Activated CD8-positive, alpha-beta memory T cell treated with anti-CD3 and anti-CD28 coated beads, Interleukin-2, amount 50 U/mL, for 48 hours (primary cell): ENCODE measurements at places on chromosomes 16 and 17.
A peak's percentile ranks its signal among the peaks of the same experiment; 100 is the strongest.

- no peak for DNase-seq
These were observed 74.2 kb downstream of the CRISPLD2 start for GRCh38 chr16:84893849-84894599.

DNA sequence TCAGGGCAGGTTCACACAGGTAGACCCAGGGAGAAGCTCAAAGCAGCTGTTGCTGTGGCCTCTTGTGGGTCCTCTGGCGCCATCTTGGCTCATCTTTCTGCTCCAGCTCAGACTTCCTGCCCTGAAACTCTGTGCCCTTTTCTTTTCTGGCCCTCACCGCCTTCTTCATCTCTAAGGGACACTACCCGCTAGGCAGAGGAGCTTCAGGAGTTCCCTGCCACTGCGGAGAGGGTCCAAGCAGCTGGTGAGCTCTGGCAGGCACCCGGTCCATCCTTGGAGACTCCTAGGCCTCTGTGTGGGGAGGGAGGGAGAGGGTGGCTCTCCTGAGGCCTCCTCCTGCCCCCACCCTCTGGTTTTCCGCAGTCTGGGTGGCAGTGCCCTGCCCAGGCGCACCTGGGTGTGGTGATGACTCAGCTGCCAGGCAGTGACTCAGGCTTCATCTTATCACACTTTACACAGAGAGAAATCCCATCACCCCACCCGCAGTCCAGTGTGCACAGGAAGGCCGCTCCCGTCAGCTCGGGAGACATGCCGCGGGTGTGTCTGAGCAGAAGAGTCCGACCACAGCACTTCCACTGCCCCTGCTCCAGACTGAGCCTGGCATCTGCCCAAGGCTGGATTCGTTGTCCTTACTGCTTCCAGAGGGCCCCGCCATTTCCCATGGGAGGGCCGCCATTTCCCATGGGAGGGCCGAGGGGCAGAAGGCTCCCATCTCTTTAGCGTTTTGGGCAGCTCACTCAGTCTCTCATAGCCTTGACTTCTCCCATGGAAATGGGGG lies 7.3 kb downstream of the NT5C start:
- peak; percentile 66 for DNase-seq

GRCh38 chr16:79765901-79766394 lies 165.4 kb upstream of the MAF start:
- DNase-seq, result no peak

- no peak for DNase-seq
These were observed 14.6 kb downstream of the STH start for GRCh38 chr17:46013502-46014165.

- DNase-seq, result no peak
These were observed 2.6 kb upstream of the RASD1 start for GRCh38 chr17:17498606-17499301.

- DNase-seq, result no peak
These were observed 7.6 kb upstream of the CNP start for GRCh38 chr17:41959030-41959335.

- no peak for DNase-seq
These were observed 273.1 kb downstream of the CDH13 start for GRCh38 chr16:82899731-82900450.

DNA sequence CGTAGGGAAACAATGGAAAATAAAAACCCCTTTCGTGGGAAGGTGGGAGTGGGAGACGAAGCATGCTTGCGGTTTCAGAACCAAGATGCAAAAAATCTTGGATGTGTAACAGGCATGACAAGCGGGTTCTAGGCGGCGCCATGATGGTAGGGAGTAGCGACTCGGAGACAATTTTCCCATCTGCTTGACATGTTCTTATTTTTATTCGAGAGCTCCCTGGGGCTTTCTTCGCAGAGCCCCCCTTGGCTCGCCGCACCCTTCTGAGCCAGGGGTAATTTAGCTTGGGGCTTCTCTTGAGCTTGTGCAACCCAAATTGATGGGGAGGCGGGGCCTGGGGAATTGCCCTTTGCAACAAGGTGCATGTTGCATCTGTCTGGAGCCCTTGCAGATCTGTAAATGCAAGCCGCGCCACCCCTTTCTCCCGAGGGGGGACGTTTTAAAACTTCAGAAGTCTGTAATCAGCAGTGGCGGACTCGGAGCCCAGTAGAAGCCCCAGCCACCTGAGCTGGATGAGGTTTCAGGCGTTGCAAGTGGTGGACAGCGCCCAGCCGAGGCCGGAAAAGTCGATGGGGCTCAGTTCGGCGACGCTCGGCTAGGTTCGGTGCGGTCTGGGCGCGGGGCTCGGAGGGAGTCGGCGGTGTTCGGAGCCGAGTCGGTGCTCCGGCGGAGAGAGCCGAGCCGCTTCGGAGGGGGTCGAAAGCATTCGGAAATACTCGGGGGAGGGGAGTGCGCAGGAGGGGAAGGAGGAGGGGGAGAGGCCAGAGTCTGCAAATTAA lies 2.9 kb downstream of the GNAO1 start:
- DNase-seq, result peak; percentile 85

- no peak for DNase-seq
These were observed 189.0 kb downstream of the MAP2K4 start for GRCh38 chr17:12209632-12210191.

DNA sequence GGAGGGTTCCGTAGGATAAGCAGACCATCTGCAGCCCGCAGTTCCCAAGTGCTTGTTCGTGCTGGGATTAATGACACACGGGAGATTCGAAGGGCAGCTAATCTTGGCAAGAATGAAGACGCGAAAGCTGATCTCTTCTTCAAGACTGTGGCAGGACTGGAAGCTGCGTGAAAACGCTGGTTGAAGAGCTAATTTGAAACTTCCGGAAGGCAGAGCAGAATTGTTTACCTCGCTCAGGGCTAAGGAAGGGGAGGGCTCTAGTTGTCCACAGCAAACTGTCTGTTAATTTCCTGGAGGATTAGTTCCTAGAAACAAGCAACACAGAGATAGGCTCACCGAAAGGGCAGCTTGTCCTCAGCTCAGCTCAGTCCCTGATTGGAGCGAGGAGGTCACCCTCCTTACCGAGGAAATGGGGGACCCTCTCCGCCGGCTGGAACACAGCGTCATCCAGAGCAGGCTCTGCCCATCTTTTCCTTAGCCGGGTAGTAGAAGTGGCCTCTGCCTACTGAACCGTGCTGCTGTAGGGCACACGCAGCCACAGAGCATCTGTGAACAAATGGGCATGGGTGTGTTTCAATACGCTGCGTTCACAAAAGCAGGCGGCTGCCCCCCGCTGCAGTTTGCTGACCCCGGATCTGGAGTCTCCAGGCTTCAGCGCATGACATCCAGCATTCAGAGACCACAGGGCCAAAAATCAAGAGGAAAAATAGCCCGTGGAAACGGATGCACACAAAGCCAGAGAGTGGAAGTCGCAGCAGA lies 16.7 kb upstream of the BAIAP2 start:
- DNase-seq, result peak; percentile 68

GRCh38 chr17:65017207-65017774 lies 39.2 kb downstream of the GNA13 start:
- DNase-seq, result no peak

DNA sequence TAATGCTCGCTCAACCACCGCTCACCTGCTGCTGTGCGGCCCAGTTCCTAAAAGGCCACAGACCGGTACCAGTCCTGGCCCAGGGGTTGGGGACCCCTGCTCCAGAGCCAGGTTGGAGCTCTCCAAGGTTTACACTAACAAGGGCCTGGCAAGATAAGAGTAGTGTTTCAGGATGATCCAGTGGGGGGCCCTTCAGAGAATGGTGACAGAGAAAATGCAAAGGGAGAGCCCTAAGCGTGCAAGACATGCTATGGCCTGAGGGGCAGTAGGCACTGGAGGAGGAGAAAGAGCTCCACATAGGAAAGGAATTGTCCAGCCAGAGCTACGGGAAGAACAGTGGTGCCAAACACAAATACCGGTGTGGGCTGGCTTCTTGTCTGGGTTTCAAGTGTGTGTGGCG lies 233.4 kb downstream of the STX8 start:
- DNase-seq, result no peak

DNA sequence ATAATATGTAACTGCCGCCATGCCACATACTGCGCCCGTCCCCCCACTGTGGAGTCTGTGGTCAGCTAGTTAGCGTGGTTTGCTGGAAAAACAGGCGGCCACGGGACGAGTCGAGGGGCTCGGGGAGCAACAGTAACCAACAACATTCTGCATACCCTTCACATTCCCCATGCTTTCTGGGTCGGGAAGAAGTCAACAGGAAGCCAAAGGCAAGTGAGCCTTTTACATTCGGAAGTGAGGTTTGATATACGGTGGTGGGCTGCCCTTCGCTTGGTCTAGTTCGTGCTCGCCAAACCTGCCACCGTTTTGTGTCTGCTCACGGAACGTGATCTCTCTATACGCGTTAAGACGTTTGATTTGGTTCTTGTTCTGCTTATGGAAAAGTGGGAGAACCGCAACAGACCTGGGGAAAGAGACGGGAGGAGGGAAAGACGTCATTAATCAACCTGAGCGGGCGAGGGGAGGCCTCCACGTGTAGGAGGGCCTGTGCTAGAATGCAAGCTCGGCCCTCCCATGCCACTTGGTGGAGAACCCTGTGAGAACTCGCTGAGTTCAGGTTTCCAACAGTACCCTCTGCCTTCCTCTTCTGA lies 28.9 kb upstream of the CFAP20 start:
- no peak for DNase-seq

- DNase-seq, result no peak
These were observed 491 bp downstream of the USP7 start for GRCh38 chr16:8963010-8963820.

- no peak for DNase-seq
These were observed 119.1 kb downstream of the KCNJ12 start for GRCh38 chr17:21495281-21495680.

- no peak for DNase-seq
These were observed 45.8 kb upstream of the LGALS9 start for GRCh38 chr17:27585153-27585681.

DNA sequence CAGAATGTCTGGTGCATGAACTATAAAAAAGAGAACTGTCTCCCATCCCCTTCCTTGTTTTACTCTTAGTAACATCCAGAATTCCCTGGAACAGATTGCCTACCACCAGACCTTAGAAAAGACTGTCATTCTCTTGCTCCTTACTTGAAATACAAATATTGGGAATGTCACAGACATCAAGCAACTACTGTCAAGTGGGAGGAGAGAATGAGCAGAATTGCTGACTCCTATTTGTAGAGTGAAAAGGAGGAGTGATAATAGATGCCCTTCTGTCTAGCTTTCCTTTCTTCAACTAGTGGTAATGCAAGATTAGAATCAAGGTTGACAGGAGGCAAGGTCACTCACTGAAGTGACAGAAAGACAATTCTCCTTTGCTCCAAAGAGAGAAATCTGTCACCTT lies 23.9 kb upstream of the NOL11 start:
- DNase-seq, result no peak

GRCh38 chr16:47084198-47084597 lies 59.5 kb downstream of the NETO2 start:
- no peak for DNase-seq

- no peak for DNase-seq
These were observed 200.6 kb downstream of the FTO start for GRCh38 chr16:53904533-53904932.

- DNase-seq, result no peak
These were observed 19.5 kb downstream of the N4BP1 start for GRCh38 chr16:48590476-48590875.

GRCh38 chr17:74431568-74432423 lies at the start of gene GPRC5C:
Gene GPRC5C (plus strand): TSS chr17:74432088. CDS start chr17:74439777, 7,689 bp downstream.
- DNase-seq, result peak; percentile 76
